GM23248 (cell line): ENCODE measurements at places on chromosomes 7 and 10. TPM values are rescaled to one million over a fixed set of nuclear protein-coding genes. Genes with fewer than 3 reads are reported as not detected.

Gene KIF5B
- 133 and 137 TPM in 2 replicates for total RNA-seq

Gene CAV1
- total RNA-seq = 1,062 and 1,092 TPM in 2 replicates

Gene NCF1
- not detected in 2 replicates for total RNA-seq

Gene SPDYE8
- not detected in 2 replicates for total RNA-seq

Gene VENTX
- not detected in 2 replicates for total RNA-seq

Gene ZDHHC4
- total RNA-seq = 52.5 and 55.4 TPM in 2 replicates

Gene TMEM273
- total RNA-seq = not detected in 2 replicates

Gene ADAMTS14
- 0.97 and 1.4 TPM in 2 replicates for total RNA-seq

Gene EBF3
- 0.25 and 0.43 TPM in 2 replicates for total RNA-seq

DNA sequence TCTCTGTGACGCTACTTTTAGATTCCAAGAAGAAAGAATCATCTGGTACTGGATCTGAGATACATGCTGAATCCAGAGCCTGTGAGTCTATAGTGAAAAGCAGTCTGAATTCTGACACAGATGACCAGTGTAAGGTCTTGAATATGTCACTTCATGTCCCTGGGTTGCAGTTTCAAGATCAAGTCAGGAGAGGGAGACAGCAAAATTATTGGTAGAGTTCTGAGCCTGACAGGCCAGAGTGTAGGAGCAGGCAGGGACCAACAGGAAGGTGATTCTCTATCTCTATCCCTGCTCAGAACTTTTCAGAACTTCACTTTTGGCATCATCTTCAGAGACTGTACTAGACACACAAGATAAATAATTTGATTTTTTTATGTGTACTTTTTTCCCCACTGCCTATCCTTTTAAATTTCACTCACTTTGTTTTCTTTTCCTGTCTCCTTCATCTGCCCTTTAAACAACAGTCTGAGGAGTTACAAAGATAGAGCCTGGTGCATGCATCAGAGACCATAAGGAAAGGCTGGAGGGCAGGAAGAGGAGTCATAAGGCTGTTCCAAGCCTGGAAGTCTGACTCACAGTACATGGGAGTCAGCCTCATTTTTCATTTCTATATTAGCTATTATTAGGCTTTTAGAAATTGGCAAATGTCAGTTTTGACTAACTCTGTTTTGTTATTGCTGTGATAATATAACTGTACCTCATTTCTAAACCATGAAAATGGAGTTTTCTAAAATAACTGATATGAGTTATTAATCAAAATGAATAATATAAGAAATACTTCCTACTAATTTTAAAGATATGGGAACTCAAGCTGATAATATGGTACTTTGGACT is 120.2 kb upstream of the TMEM229A start:
- no peaks in the 10 kb centered on the region for H3K36me3 ChIP-seq
- H3K27ac ChIP-seq = no peak overlapping the region
- no peak overlapping the region for H3K4me3 ChIP-seq

GRCh38 chr10:86257683-86258082 is 108.9 kb downstream of the GRID1 start:
- no peaks in the 10 kb centered on the region for H3K4me1 ChIP-seq
- DNase-seq = no peak
- no peak overlapping the region for H3K4me3 ChIP-seq
- no peaks in the 10 kb centered on the region for H3K36me3 ChIP-seq
- no peaks in the 10 kb centered on the region; the same call in 1 of the 2 replicates for H3K27me3 ChIP-seq
- no peak overlapping the region for H3K27ac ChIP-seq

- H3K4me1 ChIP-seq = peaks cover 4% of the 10 kb centered on the region; the same call in 1 of the 2 replicates
- no peaks in the 10 kb centered on the region for H3K27me3 ChIP-seq
- no peak overlapping the region for H3K4me3 ChIP-seq
Measured at GRCh38 chr7:69670701-69671100, 72.4 kb downstream of the AUTS2 start.

DNA sequence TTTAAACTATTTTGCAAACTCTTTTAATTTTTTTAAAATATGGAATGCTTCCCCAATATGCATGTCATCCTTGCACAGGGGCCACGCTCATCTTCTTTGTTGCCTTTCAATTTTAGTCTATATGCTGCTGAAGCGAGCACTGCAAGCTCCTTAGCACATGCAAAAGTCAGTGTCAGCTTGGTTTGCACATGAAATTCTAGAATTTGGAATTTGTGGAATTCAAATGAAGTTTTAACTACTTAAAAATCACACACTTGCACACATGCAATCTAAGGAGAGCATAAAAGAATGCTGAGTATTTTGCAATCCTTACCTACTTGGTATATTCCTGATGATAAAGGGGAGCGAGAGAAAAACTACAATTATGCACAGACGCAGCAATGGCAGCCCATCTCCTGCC is 78.3 kb upstream of the ATP6V0A4 start:
- no peaks in the 10 kb centered on the region for H3K36me3 ChIP-seq
- no peaks in the 10 kb centered on the region for H3K27me3 ChIP-seq
- H3K4me1 ChIP-seq = peaks cover 43% of the 10 kb centered on the region
- DNase-seq = peak; percentile 27
- no peak overlapping the region for H3K4me3 ChIP-seq

GRCh38 chr7:146126767-146127509 is 10.3 kb downstream of the CNTNAP2 start:
- H3K27ac ChIP-seq = no peak overlapping the region
- H3K27me3 ChIP-seq = no peaks in the 10 kb centered on the region
- H3K4me3 ChIP-seq = no peak overlapping the region
- DNase-seq = no peak
- no peaks in the 10 kb centered on the region for H3K36me3 ChIP-seq

DNA sequence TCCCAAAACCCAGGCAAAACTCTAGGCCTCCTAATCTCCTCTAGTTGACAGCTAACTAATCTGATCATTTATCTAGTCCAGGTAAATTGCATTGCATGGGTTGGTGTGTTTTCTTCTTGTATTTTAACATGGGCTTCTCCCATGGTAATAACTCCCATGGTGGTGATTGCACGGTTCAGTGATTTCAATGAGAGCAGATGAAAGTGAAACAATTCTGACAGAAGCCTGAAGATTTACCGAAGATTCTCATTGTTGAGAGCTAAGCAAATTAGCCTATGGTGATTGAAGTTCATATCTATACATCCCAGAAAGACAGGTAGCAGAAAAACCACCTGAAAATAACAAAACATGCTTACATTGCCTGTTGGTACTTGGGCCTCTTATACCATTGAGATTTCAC is 26.6 kb upstream of the LIPN start:
- H3K27me3 ChIP-seq = no peaks in the 10 kb centered on the region
- peaks cover 14% of the 10 kb centered on the region for H3K4me1 ChIP-seq
- DNase-seq = no peak
- H3K36me3 ChIP-seq = no peaks in the 10 kb centered on the region
- no peak overlapping the region for H3K27ac ChIP-seq
- H3K4me3 ChIP-seq = no peak overlapping the region

GRCh38 chr7:74044366-74045350 is 16.7 kb downstream of the ELN start:
- H3K4me3 ChIP-seq = no peak overlapping the region
- no peak overlapping the region for H3K27ac ChIP-seq
- no peaks in the 10 kb centered on the region for H3K27me3 ChIP-seq
- DNase-seq = no peak
- no peaks in the 10 kb centered on the region for H3K36me3 ChIP-seq

- H3K4me1 ChIP-seq = peaks cover 5% of the 10 kb centered on the region; the same call in 1 of the 2 replicates
- H3K27ac ChIP-seq = no peak overlapping the region
- DNase-seq = no peak
- no peak overlapping the region for H3K4me3 ChIP-seq
- H3K27me3 ChIP-seq = peaks cover 12% of the 10 kb centered on the region
Measured at GRCh38 chr10:6379015-6379776, 176.5 kb downstream of the PFKFB3 start.

DNA sequence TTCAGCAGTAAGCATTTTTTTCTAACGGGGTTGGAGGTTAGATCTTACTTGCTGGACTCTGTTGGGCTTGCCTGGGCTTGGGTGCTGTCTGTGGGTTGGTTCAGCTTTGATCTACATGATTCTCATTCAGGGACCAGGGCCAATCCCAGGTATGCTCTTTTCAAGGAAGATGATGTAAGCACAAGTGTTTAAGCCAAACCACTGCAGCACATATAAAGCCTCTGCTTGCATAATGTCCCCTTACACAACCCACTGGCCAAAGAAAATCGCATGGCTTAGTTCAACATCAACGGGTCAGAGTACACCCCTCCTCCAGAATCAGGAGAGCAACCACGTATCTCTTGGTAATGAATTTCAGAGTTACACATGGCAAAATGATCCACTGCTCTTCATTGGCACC is 83.9 kb downstream of the DNAJB9 start:
- H3K4me3 ChIP-seq = no peak overlapping the region
- DNase-seq = no peak
- H3K36me3 ChIP-seq = no peaks in the 10 kb centered on the region
- no peaks in the 10 kb centered on the region for H3K27me3 ChIP-seq

DNA sequence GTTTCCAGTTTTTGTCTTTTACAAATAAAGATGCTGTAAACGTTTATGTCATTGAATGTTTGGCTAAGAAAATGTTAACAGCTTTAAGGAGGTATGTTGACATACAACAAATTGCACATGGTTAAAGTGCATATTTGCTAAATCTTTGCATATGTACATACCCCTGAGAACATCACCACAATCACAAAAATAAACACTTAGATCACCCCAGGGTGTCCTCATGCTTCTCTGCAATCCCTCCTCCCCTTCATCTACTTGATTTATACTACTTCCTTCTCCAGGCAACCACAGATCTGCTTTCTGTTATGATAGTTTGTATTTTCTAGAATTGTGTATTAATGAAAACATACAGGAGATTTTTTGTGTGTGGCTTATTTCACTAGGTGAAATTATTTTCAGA is 209.5 kb downstream of the GLRX3 start:
- H3K27ac ChIP-seq = no peak overlapping the region
- H3K4me3 ChIP-seq = no peak overlapping the region
- no peaks in the 10 kb centered on the region for H3K4me1 ChIP-seq
- no peaks in the 10 kb centered on the region for H3K36me3 ChIP-seq

DNA sequence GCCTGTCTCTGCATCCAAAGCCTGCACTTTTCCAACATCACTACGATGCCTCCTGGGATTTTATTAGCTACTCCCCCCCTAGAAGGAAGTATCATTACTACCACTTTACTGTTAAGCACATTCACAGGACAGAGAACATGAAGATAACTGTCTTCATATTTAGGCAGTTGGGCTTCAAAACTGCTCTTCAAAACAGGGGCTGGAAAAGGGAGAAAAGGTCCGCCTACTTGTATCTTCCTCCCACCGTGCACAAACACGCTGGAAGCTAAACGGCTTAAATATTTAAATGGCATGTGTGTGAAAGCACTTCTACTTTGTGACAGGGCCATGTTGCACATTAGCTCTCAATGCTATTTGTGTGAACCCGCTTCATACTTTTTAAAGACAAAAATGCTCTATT is 999 bp downstream of the ITIH5 start:
- no peaks in the 10 kb centered on the region for H3K36me3 ChIP-seq
- no peaks in the 10 kb centered on the region for H3K4me1 ChIP-seq
- DNase-seq = peak; percentile 5
- H3K27me3 ChIP-seq = peaks cover 47% of the 10 kb centered on the region
- H3K27ac ChIP-seq = no peak overlapping the region

- DNase-seq = no peak
- no peak overlapping the region for H3K27ac ChIP-seq
- H3K4me3 ChIP-seq = no peak overlapping the region
Measured at GRCh38 chr10:14737808-14738545, 36.7 kb downstream of the FAM107B start.

GRCh38 chr7:41169317-41169716 is 533.6 kb downstream of the INHBA start:
- no peak overlapping the region for H3K27ac ChIP-seq
- no peaks in the 10 kb centered on the region for H3K4me1 ChIP-seq
- H3K27me3 ChIP-seq = no peaks in the 10 kb centered on the region
- H3K4me3 ChIP-seq = no peak overlapping the region
- no peaks in the 10 kb centered on the region for H3K36me3 ChIP-seq

- H3K4me3 ChIP-seq = no peak overlapping the region
- H3K27me3 ChIP-seq = no peaks in the 10 kb centered on the region
- H3K27ac ChIP-seq = no peak overlapping the region
- H3K4me1 ChIP-seq = no peaks in the 10 kb centered on the region
- peaks cover 85% of the 10 kb centered on the region for H3K36me3 ChIP-seq
Measured at GRCh38 chr10:125734823-125735222, 15.3 kb downstream of the EDRF1 start.

DNA sequence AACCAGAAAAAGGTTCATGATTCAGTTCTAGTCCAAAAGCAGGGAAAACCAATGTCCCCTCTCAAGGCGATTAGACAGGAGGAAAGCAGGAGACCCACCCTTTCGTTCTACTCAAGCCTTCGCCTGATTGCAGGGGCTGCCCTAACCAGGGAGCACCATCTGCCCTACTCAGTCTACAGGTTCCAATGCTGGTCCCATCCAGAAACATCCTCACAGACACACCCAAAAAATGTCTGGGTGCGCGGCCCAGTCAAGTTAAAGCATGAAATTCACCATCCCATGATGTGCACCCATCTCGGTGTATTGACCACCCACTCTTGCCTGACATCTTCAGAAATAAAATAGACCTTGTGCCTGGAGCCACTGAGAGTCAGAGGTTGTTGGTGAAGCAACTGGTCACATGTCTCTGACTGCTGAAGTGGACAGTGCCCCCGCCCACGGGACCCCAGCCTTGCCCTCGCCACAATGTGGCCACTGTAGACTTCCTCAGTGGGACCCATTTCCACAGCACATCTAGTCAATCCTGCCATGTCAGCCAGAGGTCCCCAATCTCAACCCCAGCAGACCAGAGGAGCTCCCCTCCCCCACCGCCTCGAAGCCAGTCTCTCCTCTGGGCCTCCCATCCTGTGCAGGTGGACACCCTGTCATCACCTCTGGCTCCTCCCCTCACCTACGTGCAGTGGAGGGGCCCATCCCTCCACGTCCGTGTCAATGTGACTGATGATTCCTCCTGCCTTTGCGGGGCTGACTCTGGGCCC is 116.3 kb upstream of the PPP2R2D start:
- DNase-seq = no peak
- no peak overlapping the region for H3K4me3 ChIP-seq
- no peaks in the 10 kb centered on the region for H3K4me1 ChIP-seq
- no peaks in the 10 kb centered on the region for H3K36me3 ChIP-seq
- no peaks in the 10 kb centered on the region for H3K27me3 ChIP-seq

- H3K27me3 ChIP-seq = no peaks in the 10 kb centered on the region
- H3K4me3 ChIP-seq = no peak overlapping the region
- no peaks in the 10 kb centered on the region for H3K36me3 ChIP-seq
- H3K27ac ChIP-seq = no peak overlapping the region
- H3K4me1 ChIP-seq = peaks cover 22% of the 10 kb centered on the region
Measured at GRCh38 chr7:131652934-131653333, 96.5 kb upstream of the PODXL start.

GRCh38 chr10:120052964-120053702 is 160.6 kb downstream of the SEC23IP start:
- no peaks in the 10 kb centered on the region for H3K27me3 ChIP-seq
- DNase-seq = no peak
- no peaks in the 10 kb centered on the region for H3K36me3 ChIP-seq
- no peaks in the 10 kb centered on the region for H3K4me1 ChIP-seq

GRCh38 chr7:43692582-43693373 is 36.5 kb downstream of the COA1 start:
- peak overlapping the region; percentile 90 for H3K27ac ChIP-seq
- no peaks in the 10 kb centered on the region for H3K27me3 ChIP-seq
